ENCODE measurements at places on chromosomes 16 and 17.

DNA sequence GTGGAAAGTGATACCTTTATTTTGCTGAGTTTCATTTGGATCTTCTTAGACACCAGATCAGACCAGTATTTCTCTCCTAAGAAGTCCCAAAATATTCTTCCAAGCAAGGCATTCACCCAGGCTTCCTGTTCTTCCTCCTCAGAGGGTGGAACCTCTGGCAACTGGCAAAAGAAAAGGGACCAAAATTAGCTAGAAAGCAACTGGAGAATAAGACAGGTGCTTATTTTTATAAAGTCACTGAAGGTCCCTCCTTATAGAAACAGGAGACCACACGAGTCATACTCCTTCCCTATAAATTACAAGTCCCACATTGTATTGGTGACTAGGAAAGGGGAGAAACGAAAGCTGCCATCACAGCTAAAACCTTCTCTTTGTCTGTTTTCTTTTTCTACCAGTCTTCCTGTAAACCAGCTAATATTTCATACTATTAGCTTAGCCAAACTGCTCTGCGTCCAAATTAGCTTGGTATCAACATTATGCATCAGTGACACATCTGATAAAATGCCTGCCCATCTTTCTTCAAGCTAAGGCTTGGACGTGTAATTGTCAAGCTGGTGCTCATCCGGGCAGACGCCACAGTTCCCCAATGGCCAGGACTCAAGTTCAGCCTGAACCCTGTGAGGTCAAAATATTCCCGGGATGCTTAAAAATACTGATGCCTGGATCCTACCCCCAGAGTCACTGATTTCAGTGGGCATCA, 47.5 kb upstream of the ERN1 start:
- no peak for DNase-seq

DNA sequence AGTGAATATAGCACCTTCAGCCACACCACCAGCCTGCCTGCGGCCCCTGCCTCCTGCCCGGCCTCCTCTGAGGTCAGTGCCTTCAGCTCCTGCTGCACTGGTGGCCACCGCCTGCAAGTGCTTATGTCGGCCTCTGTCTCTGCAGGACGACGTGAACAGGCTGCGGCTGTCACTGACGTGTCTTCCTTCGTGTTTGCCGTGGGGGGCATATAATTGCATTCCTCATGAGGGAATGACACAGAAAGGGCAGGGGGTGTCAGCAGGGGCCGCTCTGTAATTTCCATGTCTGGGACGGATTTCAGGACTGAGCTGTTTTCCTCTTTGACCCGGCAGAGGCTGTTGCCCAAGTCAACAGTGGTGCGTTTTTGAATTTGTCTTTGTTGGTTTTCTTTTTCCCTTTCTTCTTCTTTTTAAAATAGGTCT, 28.5 kb downstream of the CMIP start:
- DNase-seq, result no peak

GRCh38 chr17:79630821-79631639, 20.2 kb upstream of the RBFOX3 start:
- DNase-seq, result no peak

GRCh38 chr17:48219617-48220016, 112.1 kb downstream of the SNX11 start:
- DNase-seq, result peak; percentile 25

DNA sequence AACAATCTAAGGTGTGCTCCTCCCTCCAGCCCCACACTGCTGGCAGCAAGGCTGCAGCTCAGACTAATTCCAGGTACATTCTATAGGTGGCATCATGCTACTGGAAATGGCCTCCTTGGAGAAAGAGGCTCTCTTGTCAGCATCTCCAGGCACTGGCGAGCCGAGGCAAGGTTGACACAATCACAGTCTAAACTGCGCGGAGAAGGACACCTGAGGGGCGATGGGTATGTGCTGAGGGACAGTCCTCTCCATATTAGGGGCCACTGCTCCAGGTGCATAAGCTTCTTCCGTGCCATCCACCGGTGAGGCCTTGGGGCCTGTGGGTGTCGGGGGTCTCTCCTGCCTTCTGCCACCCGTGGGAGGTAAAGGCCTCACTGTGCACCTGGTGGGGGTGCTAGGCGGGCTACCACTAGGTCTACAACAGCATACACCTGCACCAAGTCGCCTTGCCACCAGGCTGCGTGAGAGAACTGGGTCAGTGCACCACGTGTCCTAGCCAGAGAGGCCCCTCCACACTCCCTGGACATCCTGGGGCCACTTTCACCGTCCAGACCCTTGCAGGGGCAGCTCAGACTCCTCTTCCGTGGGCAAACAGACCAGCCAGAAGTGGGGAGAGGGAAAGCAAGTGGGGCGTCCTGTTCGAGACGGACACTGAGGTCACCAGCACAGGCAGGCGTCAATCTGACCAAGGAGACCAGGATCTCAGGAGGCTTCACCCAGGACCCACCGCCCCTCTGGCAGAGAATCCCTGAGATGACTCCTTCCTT, 12.1 kb upstream of the CBX8 start:
- DNase-seq, result peak; percentile 81

DNA sequence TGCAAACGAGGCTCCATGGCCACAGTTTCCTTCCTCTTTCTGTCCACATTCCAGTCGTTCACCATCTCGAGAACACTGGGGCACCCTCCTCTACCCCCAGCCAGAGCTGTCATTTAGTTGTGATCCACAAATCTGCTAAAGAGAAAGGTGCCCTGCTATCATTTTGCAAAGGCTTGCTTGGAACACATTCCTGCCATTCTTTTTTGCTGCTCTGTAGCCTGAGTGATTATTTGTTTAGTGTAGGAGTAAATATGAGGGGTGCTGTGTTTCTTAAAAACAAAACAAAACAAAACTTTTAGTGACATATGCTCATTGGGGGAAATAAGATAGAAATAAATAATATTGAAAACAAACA, 166.7 kb downstream of the PRKCA start:
- no peak for DNase-seq

DNA sequence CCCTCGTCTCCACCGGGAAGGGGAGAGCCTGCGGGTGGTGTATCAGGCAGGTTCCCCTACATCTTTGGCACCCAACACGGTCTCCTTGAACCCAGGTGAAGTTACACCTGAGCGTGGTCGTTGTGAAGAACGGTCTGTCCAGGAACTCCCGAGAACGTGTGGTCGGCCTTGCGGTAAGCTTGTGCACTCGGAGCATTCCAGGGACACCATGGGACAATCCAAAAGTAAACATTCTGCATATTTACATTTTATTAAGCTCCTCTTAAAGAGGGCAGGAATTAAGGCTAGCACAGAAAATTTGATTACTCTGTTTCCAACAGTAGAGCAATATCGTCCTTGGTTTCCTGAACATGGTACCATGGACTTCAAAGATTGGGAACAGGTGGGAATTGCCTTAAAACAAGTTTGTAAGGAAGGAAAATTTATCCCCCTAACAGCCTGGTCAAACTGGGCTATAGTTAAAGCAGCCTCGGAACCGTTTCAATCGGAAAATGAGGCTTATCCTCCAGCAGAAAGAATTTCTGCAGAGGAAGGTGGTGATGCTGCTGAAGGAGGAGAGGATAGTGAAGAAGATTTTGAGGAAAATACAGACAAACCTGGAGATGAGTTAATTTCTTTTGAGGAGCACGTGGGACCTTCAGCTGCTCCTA, 18.2 kb downstream of the ALOX15B start:
- no peak for DNase-seq

GRCh38 chr17:4599505-4600281, 15.4 kb downstream of the SMTNL2 start:
- DNase-seq, result no peak

GRCh38 chr16:58177353-58177710, 20.6 kb downstream of the CSNK2A2 start:
- no peak for DNase-seq

- DNase-seq, result no peak
Observed at GRCh38 chr17:3695723-3696411, at the start of gene P2RX5. TSS of gene P2RX5 (minus strand) at chr17:3696155. CDS start at chr17:3696005, 150 bp downstream.

DNA sequence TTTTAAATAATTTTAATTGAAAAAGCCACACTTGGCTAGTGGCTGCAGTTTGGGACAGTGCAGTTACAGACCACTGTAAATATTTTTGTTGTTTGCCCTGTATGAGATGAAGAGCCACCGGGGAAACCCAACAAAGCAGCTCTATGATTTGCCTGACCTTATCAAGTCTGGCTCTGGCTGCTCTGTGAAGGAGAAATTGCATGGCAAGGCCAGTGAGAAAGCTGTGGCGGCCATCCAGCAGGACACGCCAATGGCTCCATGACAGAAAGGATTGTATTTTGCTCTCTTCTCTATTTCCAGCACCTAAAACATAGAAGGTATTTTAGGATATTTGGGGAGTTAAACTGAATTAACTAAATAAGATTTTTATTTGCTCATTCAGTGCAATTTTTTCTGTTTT, 330.0 kb upstream of the DYNLRB2 start:
- DNase-seq, result no peak

DNA sequence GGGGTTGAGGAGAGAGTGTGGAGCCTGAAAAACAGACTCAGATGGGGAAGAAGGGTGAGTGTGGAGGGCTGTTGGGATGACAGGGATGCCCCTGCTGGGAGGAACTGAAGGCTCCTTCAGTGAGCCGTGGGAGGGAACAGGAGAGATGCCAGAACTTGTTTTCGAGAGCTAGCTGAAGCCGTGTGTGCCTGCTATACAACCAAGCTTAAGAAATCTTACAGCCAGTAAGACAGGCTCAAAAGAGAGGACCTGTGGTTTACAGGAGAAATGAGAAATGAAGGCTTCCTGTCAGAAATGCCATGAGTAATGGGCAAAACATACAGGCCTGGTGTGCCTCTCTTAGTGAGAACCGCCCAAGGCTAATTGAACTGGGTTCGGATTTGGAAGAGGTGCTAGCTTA, 99.6 kb downstream of the SPACA3 start:
- no peak for DNase-seq

- no peak for DNase-seq
Observed at GRCh38 chr16:4055748-4056147, 60.5 kb downstream of the ADCY9 start.
